ENCODE measurements at places on chromosomes 5 and 9.

- DNase-seq, result no peak
These were observed 31.1 kb downstream of the UBE2D2 start for GRCh38 chr5:139592289-139592688.

GRCh38 chr5:173862047-173862477, 26.1 kb upstream of the CPEB4 start:
- DNase-seq, result no peak

GRCh38 chr5:100584069-100584468, 48.9 kb downstream of the FAM174A start:
- DNase-seq, result no peak

- DNase-seq, result no peak
These were observed 9.9 kb downstream of the HNRNPAB start for GRCh38 chr5:178214160-178214803.

- DNase-seq, result peak; percentile 54
These were observed 211.5 kb downstream of the SEC61B start for GRCh38 chr9:99433555-99433954.

- DNase-seq, result no peak
These were observed 427.8 kb upstream of the C9orf72 start for GRCh38 chr9:28001096-28001495.

GRCh38 chr9:135065804-135066203, 21.7 kb upstream of the OLFM1 start:
- DNase-seq, result no peak

DNA sequence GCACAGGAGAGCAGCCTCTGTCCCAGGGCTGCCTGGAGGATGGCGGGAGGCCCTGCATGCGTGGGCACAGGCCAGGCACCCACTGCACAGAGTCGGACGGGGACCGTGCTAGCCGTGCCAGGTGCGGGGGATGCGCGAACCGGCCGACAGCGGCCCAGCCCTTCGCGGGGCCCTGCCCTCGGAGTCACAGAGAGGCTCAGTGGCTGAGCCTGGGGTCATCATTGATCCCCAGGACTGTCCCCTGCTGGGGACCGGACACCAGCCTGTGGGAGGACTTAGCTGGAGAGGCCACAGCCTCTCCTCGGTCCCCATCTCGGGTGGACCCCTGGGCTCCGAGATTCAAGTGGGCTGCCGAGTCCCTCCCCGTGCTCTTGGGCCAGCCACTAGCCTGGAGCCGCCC, 19.1 kb upstream of the LAMC3 start:
- DNase-seq, result no peak

Measured in stimulated activated CD8-positive, alpha-beta memory T cell treated with anti-CD3 and anti-CD28 coated beads, Interleukin-2, amount 100 ng/mL, for 48 hours (primary cell).